ENCODE measurements at places on chromosomes 4 and X.

DNA sequence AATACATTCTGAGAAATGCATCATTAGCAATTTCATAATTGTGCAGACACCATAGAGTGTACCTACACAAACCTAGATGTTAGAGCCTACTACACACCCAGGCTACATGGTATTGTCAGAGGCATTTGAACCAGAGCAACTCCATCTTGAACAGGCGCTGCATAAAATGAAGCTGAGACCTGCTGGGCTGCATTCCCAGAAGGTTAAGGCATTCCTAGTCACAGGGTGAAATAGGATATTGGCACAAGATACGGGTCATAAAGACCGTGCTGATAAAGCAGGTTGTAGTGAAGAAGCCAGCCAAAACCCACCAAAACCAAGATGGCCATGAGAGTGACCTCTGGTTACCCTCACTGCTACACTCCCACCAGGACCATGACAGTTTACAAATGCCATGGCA is 116.4 kb downstream of the LARP7 start:
- no peak for DNase-seq

GRCh38 chr4:22339491-22339890 is 176.4 kb downstream of the ADGRA3 start:
- no peak for DNase-seq

- no peak for DNase-seq
These were observed 71.3 kb upstream of the ANKRD50 start for GRCh38 chr4:124783847-124784246.

DNA sequence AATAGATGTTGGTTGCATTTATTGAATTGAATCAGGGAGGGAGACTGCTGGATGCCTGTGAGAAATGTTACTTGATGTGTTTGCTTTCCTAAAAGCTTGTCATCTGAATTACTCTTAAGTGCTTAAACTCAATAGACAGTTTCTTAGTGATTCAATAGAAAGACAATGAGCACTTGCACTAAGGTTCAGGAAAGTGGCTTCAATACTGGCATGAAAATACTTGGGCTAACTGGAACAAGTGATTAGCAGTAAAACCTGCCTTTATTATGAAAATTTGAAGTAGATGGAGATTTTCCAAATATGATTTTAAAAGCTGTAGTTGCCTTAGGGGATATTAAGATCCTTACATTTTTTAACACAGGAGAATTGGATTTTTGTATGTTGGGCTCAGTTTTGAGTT is 123.3 kb downstream of the RNF150 start:
- no peak for DNase-seq

DNA sequence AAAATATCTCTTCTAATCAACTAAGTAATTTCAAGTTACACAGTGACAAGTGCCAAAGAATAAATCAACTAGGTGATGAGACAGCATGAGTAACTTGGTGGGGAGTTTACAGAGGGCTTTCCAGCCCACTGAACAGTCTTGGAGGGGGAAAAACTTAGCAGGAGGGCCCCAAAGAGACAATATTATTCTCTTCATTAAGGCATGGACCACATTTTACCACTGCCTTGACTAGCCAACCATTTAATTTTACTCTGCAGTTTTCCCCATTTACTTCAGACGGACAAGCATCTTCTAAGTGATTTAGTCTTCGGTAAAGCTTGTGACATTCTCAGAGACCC is 25.3 kb upstream of the GATB start:
- DNase-seq, result no peak

DNA sequence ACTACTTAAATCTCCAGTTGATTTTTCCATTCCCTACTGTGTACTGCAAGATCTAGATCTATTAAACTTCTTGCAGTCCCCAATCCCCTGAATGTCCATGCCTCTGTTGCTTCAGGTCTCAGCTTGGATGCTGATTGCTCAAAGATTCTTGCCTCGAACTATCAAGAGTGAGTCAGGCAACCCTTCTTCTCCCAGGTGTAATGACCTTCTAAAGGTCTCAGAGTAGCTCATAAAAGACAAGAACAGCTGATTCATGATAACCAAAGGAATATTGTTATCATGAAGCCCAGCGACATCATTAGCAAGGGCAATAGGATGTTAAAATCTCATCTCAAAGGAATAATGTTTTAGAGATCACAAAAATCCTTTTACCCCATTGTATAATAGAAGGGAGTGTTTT is 6.8 kb upstream of the FABP2 start:
- DNase-seq, result no peak

- peak; percentile 30 for DNase-seq
These were observed 20.0 kb downstream of the SH3KBP1 start for GRCh38 chrX:19867411-19867732.

GRCh38 chr4:32775049-32775448 is 2054.9 kb downstream of the PCDH7 start:
- no peak for DNase-seq

- no peak for DNase-seq
These were observed 184.1 kb downstream of the IL1RAPL2 start for GRCh38 chrX:104749951-104750610.

GRCh38 chr4:138560448-138560847 is 318.3 kb upstream of the SLC7A11 start:
- no peak for DNase-seq

DNA sequence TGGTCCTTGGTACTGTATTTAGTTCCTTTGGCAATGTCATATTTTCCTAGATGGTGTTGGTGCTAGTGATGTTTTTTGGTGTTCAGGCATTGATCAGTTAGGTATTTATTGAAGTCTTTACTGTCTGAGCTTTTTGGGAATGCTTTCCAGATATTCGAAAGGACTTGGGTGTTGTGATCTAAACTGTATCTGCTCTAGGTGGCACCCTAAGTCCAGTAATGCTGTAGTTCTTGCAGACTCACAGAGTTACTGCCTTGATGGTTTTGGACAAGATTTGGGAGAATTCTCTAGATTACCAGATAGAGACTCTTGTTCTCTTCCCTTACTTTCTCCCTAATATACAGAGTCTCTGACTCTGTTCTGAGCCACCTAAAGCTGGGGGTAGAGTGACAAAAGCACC is 513.6 kb upstream of the PITX2 start:
- no peak for DNase-seq
